ENCODE measurements at places on chromosomes 12 and 14. TPM values are rescaled to one million over a fixed set of nuclear protein-coding genes. Genes with fewer than 3 reads are reported as not detected.
A peak's percentile ranks its signal among the peaks of the same experiment; 100 is the strongest.

- no peaks in the 10 kb centered on the region for H3K27me3 ChIP-seq
- peak overlapping the region; percentile 79 for H3K4me3 ChIP-seq
- H3K36me3 ChIP-seq = no peaks in the 10 kb centered on the region
- H3K27ac ChIP-seq = peak overlapping the region; percentile 100
Observed at GRCh38 chr14:90382491-90383125, 14.2 kb upstream of the CALM1 start.

GRCh38 chr14:40694023-40694422, 912.7 kb upstream of the LRFN5 start:
- no peaks in the 10 kb centered on the region for H3K27me3 ChIP-seq
- H3K27ac ChIP-seq = no peak overlapping the region
- DNase-seq = no peak
- no peak overlapping the region for H3K4me3 ChIP-seq

Gene FOXA1
- total RNA-seq = not detected

DNA sequence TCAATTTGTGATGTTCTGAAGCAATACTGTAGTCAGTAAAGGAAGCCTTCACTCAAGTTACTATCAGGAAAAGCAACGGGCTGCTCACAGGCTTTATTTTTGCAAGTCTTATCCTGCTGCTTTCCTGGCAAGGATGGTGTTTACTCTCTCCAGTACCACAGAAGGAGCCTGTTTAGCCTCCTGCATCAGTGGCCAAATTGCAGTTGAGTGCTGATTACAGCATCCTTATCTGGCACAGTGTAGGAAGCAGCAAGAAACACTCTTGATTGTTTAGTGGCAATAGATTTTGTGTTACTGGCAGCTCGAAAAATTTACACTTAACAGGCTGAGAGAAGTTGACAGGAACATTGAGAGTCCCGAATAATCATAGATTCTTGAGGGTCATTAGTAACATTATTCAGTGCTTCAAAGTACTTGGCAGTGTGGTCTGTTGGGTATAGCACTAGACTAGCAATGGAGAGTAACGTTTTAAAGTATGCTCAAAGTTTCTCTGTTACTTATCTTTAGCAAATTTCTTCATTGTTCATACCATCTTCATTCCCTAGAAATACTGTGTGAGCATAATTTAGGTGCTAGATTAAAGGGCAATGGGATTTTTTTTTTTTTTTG, 11.7 kb downstream of the TULP3 start:
- no peak for DNase-seq
- H3K27ac ChIP-seq = peak overlapping the region; percentile 41
- peaks cover 15% of the 10 kb centered on the region for H3K4me1 ChIP-seq
- no peak overlapping the region for H3K4me3 ChIP-seq
- H3K36me3 ChIP-seq = no peaks in the 10 kb centered on the region

- DNase-seq = no peak
- no peaks in the 10 kb centered on the region for H3K36me3 ChIP-seq
- H3K27ac ChIP-seq = no peak overlapping the region
Observed at GRCh38 chr14:67463900-67464299, 24.6 kb downstream of the TMEM229B start.

Gene TRHDE
- 0.96 TPM for total RNA-seq

- peak overlapping the region; percentile 21 for H3K27ac ChIP-seq
- no peaks in the 10 kb centered on the region for H3K27me3 ChIP-seq
- no peak for DNase-seq
- H3K36me3 ChIP-seq = no peaks in the 10 kb centered on the region
- H3K4me3 ChIP-seq = no peak overlapping the region
Observed at GRCh38 chr12:11798856-11799501, 149.5 kb downstream of the ETV6 start.

DNA sequence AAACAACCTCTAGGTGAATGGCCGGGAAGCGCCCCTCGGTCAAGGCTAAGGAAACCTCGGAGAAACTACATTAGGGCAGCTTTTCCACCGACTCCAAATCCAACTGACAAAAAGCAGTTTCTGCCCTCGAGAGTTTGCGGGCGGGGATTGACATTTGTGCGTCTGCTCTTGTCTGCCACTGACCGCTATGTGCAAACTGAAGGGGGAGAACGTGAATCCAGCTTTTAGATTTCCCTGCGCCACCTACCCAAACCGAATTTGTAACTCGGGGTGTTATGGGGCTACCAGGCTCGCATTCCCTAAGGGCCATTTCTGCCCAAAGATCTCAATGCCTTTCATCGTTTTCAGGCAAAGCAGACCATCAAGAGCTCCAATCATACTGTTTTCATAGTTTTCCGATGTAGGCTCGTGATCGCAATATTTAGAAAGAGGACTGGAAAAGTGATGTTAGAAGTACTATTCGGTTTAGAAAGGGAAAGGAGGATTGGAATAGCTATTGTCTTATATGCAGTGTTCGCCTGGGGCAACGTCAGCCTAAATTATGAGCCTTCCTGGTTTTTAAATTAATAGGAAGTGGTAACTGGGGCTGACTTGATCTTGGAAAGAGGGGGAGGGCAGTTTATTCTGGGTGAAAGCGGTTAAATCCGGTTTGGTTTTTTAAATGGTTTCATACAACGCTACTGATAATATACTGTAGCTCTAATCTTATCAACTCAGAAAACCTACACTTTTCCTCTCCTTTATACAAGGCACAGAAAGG, 45.4 kb downstream of the BCAT1 start:
- peak overlapping the region; percentile 54 for H3K27ac ChIP-seq
- peaks cover 23% of the 10 kb centered on the region for H3K4me1 ChIP-seq
- H3K27me3 ChIP-seq = peaks cover 62% of the 10 kb centered on the region
- peak overlapping the region; percentile 72 for H3K4me3 ChIP-seq
- H3K36me3 ChIP-seq = no peaks in the 10 kb centered on the region

DNA sequence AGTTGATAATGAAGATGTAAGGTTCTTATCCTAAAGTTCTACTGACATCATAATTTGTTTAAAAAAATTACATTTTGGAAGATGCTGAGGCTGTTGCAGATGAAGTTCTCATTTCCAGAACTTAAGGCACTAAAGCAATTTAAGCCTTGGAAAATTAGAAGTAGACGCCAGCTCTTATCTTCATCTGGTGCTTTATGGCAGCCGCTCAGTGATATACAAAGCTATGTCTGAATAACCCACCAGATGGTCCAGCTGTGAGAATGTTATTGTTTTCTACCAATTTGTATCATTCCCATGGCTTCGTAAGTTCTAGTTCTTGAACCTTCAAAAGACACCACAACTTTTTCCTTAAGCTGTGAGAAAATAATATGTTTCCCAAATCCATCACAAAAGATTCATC, 212.1 kb upstream of the ARID2 start:
- no peaks in the 10 kb centered on the region for H3K27me3 ChIP-seq
- no peaks in the 10 kb centered on the region for H3K36me3 ChIP-seq
- H3K27ac ChIP-seq = no peak overlapping the region
- DNase-seq = no peak

DNA sequence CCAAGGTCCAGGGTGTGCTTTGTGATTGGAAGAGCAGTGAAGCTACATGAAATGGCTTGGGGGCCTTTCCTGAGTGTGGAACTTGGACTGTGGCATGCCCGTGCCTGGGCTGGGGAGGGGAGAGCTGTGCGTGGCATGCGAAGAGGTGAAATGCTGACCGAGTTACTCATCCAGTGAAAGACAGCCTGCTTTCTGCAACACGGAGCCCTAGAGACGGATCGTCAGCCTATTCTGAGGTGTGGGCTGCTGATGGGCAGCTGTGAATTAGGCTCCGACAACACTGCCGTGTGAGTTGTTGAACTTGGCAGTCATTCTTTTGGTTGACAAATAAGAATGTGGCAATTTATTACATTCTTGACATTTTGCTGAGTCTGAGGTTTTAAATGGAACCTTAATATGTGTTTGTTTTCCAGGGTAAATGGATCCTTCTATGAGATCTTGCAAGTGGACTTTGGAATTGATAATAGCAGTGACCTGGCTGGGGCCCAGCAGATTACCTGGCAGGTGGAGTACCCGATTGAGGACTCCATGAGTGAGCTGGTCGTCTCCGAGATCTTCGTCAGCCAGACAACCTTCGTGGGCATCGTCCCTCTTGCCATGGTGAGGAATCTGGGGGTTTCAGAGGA, 453.9 kb downstream of the AACS start:
- H3K27ac ChIP-seq = no peak overlapping the region
- DNase-seq = no peak
- H3K36me3 ChIP-seq = no peaks in the 10 kb centered on the region
- H3K27me3 ChIP-seq = peaks cover 13% of the 10 kb centered on the region
- H3K4me1 ChIP-seq = no peaks in the 10 kb centered on the region
- no peak overlapping the region for H3K4me3 ChIP-seq

Gene EML1
- total RNA-seq = 33.3 TPM

GRCh38 chr14:80117876-80118275, 93.4 kb downstream of the DIO2 start:
- H3K27me3 ChIP-seq = no peaks in the 10 kb centered on the region
- H3K36me3 ChIP-seq = no peaks in the 10 kb centered on the region

Gene TRIM9
- total RNA-seq = 0.27 TPM

GRCh38 chr12:127012109-127012508, 1254.9 kb upstream of the TMEM132C start:
- H3K27me3 ChIP-seq = peaks cover 28% of the 10 kb centered on the region
- no peak for DNase-seq
- no peak overlapping the region for H3K27ac ChIP-seq
- no peak overlapping the region for H3K4me3 ChIP-seq

DNA sequence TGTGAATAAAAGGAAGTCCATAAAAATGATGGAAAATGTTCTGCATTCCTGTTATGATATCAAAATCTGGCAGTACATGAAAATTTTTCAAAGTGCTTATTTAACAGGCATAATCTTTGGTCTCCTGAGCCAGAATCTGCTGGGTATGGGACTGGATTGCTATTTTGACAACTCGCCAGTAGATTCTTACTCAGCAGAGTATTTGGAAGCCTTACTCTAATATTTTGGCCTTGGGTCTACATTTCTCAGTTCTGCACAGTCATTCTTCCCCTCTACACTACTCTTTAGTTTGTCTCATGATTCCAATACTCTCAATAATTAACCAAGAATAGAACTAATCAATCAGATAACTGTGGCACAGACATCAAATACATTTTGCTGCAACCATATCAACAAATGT, 1.1 kb upstream of the SLCO1B1 start:
- H3K4me1 ChIP-seq = no peaks in the 10 kb centered on the region
- no peaks in the 10 kb centered on the region for H3K36me3 ChIP-seq
- H3K27ac ChIP-seq = no peak overlapping the region
- H3K27me3 ChIP-seq = no peaks in the 10 kb centered on the region
- DNase-seq = no peak

GRCh38 chr12:90338365-90338764, 616.6 kb downstream of the CCER1 start:
- no peaks in the 10 kb centered on the region for H3K36me3 ChIP-seq
- H3K4me1 ChIP-seq = no peaks in the 10 kb centered on the region
- H3K27ac ChIP-seq = no peak overlapping the region
- H3K27me3 ChIP-seq = no peaks in the 10 kb centered on the region
- H3K4me3 ChIP-seq = no peak overlapping the region

DNA sequence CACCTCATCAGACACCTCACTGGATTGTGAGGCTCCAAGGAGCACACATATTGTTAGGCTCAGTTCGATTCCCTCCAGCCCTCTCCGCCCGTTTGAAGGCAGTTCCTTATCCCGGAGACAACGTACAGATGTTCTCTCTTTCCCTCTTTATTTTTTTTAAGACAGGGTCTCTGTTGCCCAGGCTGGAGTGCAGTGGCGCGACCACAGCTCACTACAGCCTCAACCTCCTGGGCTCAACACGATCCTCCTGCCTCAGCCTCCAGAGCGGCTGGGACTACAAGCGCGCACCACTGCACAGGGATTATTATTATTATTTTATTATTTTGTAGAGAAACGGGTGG, 718 bp upstream of the TROAP start:
- DNase-seq = no peak
- H3K27me3 ChIP-seq = no peaks in the 10 kb centered on the region
- H3K27ac ChIP-seq = peak overlapping the region; percentile 78
- no peaks in the 10 kb centered on the region for H3K36me3 ChIP-seq
- H3K4me1 ChIP-seq = peaks cover 16% of the 10 kb centered on the region
- peak overlapping the region; percentile 77 for H3K4me3 ChIP-seq

GRCh38 chr12:27900920-27901879, 71.3 kb downstream of the PTHLH start:
- H3K4me3 ChIP-seq = no peak overlapping the region
- H3K4me1 ChIP-seq = no peaks in the 10 kb centered on the region
- H3K36me3 ChIP-seq = no peaks in the 10 kb centered on the region
- H3K27me3 ChIP-seq = no peaks in the 10 kb centered on the region
- no peak for DNase-seq

Gene PFDN5
- total RNA-seq = 399 TPM

Gene AQP2
- total RNA-seq = not detected

Gene IRF2BPL
- 35.5 TPM for total RNA-seq

DNA sequence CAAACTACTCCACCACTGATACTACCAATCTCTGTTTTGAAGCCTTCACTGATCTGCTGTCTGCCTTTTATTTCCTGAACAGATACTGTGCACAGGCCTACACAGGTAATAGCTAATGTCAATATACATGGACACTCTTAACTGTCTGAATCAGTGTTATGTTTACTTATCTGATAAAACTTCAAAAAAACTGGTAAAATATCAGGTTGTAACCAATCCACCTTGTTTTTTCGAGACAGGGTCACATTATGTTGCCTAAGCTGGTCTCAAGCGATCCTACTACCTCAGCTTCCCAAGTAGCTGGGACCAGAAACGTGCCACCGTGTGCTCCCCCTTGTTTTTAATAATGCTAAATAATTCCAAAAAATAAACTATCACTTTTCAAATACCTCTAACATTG, 43.5 kb downstream of the HECTD1 start:
- DNase-seq = no peak
- H3K4me3 ChIP-seq = no peak overlapping the region
- H3K4me1 ChIP-seq = peaks cover 23% of the 10 kb centered on the region
- no peaks in the 10 kb centered on the region for H3K27me3 ChIP-seq

DNA sequence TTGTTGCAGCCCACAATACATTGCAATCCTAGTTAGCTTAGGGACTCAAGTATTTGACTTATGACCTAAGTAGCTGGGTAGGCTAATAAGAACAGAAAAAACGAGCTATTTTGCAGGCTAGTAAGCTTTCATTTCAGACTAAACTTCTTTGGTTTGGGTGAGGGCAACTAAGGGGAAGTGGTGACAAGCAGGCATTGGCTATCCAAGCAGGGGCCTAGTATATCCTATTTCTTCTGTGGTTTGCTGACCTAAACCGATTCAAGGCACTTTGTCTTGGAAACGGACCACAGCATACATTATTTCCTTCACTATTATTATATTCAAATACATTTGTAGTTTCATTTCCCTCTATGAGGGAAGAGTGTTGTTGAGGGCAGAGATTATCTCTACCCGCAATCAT, 21.6 kb upstream of the SLC5A8 start:
- H3K4me3 ChIP-seq = no peak overlapping the region
- no peak for DNase-seq
- H3K27ac ChIP-seq = no peak overlapping the region
- H3K4me1 ChIP-seq = no peaks in the 10 kb centered on the region
- no peaks in the 10 kb centered on the region for H3K36me3 ChIP-seq
- no peaks in the 10 kb centered on the region for H3K27me3 ChIP-seq

DNA sequence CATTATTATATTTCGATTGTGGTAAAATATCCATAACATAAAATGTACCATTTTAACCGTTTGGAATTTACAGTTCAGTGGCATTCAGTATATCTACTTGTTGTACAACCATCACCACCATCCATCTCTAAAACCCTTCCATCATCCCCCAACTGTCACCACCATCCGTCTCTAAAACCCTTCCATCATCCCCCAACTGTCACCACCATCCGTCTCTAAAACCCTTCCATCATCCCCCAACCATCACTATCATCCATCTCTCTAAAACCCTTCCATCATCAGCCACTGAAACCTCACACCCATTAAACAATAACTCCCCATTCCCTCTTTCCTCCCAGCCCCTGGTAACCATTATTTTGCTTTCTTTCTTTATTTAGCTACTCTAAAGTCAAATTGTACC, 144.2 kb upstream of the EEA1 start:
- H3K27ac ChIP-seq = no peak overlapping the region
- DNase-seq = no peak
- no peaks in the 10 kb centered on the region for H3K27me3 ChIP-seq
- no peak overlapping the region for H3K4me3 ChIP-seq
- no peaks in the 10 kb centered on the region for H3K4me1 ChIP-seq
